ENCODE measurements at places on chromosomes 1 and 21.

DNA sequence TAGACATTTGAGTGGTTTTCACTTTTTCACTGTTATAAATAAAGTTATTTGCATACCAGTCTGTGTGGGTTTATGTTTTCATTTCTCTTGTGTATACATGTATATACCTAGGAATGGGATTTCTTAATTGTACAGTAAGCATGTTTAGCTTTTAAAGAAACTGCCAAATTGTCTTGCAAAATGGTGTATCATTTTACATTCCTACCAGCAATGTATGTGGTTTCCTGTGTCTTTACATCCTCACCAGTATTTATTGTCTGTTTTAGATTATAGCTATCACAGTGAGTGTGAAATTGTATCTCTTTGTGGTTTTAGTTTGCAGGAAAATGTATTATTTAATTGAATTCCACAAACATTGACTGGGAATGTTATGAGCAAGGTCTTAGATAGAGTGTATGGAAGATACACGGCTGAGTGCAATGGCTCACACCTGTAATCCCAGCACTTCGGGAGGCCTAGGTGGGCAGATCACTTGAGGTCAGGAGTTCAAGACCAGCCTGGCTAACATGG, 57.3 kb downstream of the MACF1 start:
- no peak for DNase-seq

DNA sequence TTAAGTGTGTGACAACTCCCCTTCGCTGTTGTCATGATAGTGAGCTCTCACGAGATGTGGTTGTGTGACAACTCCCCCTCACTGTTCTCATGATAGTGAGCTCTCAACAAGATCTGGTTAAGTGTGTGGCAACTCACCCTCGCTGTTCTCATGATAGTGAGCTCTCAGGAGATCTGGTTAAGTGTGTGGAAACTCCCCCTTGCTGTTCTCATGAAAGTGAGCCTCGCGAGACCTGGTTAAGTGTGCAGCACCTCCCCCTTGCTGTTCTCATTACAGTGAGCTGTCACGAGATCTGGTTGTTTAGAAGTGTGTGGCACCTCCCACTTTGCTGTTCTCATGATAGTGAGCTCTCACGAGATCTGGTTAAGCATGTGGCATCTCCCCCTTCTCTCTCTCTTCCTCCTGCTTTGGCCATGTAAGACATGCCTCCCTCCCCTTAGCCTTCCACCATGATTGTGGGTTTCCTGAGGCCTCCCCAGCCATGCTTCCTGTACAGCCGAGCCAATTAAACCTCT, 25.1 kb upstream of the LSS start:
- no peak for DNase-seq

DNA sequence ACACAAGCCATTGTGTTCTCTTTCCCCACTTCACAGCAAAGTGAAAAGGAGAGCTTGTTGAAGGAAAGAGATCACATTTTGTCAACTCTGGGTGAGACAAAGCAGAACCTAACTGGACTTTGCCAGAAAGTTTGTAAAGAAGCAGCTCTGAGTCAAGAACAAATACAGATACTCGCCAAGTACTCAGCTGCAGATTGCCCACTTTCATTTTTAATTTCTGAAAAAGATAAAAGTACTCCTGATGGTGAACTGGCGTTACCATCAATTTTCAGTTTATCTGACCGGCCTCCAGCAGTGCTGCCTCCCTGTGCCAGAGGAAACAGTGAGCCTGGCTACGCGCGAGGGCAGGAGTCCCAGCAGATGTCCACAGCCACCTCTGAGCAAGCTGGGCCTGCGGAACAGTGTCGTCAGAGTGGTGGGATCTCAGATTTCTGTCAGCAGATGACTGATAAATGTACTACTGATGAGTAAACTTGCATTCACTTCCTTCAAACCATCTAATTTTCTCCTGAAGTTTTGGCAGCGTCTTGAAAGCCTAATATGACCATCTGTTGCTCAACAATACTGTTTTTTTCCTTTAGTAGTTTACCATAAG, 43.7 kb downstream of the BACH1 start:
- no peak for DNase-seq

GRCh38 chr1:36328713-36329112, 5.3 kb upstream of the EVA1B start:
- no peak for DNase-seq

- no peak for DNase-seq
These were observed 184.9 kb downstream of the PLA2G4A start for GRCh38 chr1:187013582-187014200.

DNA sequence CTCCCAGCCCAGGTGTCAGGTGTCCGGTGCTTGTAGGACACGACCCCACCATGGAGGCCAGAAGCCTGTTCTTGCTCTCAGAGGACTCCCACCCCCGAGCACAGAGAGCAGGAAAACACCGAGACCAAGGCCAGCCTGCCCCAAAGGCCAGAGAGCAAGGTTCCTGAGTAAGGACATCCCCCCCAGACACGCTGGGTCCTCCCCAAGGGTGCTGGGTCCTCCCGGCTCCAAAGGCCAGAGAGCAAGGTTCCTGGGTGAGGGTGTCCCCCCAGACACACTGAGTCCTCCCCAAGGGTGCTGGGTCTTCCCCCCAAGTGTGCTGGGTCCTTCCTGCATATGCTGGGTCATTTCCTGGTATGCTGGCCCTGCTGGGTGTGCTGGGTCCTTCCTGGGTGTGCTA, 40.0 kb downstream of the MEGF6 start:
- no peak for DNase-seq

DNA sequence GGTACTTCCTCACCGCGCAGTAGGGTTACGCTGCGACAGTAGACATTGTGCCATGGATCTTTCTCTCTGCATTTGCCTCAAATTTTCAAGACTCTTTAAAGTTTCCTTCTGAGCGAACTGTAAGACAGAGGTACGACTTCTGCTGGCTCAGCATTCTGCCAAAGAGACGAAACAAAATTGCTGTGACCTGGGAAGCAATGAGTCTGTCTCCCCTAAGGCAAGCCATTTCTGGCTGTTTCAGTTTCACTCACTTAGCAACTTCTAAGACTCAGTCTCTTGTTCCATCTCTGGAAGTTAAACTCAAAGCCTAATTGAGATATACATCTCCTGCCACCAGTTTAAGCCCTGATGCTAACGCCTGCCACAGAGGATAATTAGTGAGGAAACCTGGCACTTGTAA, 510.9 kb upstream of the DAB1 start:
- DNase-seq = no peak

- DNase-seq = no peak
These were observed 24.0 kb downstream of the LRRC8D start for GRCh38 chr1:89844860-89845259.

DNA sequence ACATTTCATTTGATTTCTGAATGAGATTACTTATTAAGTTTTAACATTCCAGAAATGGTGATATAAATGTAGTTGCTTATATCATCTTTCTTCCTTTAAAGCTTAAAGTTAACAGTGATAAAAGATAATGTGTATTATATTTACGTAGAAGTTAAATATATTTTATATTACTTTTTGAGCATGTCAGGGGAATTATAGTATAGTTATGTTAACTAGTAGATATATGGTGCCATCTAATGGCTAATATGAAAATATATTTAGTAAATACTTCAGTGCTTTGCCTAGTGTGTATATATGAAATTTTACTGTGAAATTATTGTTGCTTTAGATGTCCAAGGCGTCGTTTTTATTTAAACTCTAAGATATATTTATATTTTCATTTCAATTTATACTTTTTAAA, 51.5 kb downstream of the SYT14 start:
- no peak for DNase-seq

GRCh38 chr1:81220614-81221071, 580.1 kb upstream of the ADGRL2 start:
- DNase-seq = no peak

GRCh38 chr1:54135436-54136120, 17.2 kb downstream of the CDCP2 start:
- no peak for DNase-seq

DNA sequence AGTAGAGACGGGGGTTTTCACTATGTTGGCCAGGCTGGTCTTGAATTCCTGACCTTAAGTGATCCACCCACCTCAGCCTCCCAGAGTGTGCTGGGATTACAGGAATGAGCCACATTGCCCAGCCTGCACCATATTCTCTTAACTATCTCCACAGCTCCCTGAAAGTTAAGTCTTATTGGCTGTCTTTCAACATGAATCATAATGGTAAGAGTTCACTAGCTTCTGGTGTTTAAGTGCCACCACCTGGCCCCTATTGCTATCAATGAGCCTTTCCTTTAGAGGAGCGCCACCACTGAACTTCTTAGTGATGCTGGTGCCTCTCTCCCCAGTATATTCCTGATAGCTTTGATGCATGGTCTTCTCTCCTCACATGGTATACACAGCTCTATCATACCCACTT, 15.7 kb downstream of the ZFYVE9 start:
- no peak for DNase-seq

DNA sequence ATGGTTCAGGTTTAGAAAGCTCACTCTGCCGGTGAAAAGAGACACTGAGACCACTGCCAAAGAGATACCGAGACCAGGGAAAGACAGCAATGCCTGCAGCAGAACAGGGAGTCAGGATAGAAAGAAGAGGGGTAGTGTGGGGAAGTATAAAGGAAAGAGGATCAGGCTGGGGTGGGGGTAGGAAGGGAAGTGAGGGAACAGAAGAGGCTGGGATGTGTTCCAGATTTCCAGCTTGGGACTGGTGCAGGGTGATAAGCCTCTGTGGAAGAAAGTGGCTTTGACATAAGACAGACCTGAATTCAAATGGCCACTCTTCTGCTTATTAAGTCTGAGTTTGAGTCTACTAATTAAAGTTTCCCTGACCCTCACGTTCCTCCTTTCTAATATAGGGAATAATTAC, 105.9 kb downstream of the PIK3R3 start:
- no peak for DNase-seq

GRCh38 chr1:97870589-97870988, 50.2 kb downstream of the DPYD start:
- no peak for DNase-seq

DNA sequence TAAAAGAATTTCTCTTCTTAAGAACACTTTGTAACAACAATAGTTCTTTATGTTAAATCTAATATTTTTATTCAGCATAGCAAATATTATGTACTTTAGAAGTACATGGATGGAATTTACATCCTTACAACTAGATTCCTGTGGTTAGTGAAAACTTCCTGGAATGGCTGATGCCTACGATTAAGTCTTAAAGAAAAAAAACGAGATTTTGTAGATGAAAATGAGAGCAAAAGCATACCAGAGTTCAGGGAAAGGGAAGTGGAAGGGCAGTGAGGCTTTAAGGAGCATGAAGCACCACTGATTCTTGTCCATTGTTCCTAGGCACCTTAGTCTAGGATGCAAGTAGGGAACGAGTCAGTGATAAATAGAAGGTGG, 26.7 kb downstream of the CFH start:
- no peak for DNase-seq

GRCh38 chr1:9181176-9181906, 52.4 kb upstream of the GPR157 start:
- DNase-seq = peak; percentile 54

DNA sequence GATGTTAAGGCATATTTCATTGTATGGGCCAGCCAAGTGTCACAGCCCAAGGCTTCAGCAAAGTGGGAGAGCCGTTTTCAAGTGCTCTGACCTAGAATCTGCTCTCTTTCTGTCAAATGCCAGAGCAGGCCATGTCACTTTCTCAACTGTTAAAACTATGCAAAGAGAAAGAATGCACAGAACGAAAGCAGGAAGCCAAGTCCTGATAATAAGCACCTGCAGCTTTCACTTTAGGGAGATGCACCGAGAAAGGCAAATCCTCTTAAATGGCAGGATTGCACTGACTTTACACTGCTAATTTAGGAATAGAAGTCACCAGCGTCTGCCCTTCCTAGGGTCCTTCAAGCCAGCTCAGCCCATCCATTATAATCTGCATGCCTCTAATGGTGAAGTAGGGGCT, 49.2 kb upstream of the NTPCR start:
- no peak for DNase-seq

GRCh38 chr1:69846267-69846666, 278.5 kb downstream of the LRRC7 start:
- no peak for DNase-seq

DNA sequence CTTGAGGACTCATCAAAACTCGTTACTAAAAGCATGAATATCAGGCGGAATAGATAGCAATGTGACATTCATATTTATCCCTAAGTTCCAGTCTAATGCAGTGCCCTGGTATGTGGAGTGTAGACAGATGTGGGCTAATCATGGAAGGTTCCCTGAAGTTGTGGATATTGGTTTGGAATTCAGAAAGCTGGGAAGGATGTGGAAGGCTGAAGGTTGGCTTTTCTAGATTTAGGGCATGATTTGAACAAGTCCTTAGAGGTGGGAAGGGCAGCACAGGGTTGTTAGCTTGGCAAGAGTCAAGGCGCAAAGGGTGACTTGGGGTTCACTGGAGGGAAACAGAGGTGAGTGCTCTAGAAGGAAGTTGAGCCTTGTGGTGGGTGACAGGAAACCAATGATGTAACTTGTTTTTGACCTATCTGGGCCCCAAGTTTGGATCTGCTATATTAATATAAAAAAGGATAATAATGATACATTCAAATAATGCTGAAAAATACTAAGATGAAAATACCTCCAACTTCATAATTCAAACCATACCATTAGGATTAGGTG, 21.9 kb downstream of the LGALS8 start:
- no peak for DNase-seq

DNA sequence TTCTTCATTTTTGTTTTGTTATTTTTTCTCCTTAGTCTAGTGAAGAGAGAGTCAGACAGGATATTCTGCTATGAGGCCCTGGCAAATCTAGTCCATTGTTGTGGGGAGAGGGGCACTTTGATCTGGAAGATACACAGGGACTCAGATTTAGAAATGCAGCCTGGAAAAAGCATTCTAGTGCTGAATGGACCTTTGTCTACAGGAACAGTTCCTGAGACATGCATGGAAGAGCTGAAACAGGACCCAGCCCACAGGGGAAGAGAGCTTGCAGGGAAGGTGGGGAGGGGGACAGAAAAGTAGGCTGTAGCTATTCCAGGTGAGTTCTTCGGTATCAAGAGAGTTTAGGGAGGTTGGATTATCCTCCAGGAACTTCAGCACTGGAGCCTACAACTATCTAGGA, 98.5 kb downstream of the AKT3 start:
- no peak for DNase-seq

- DNase-seq = no peak
These were observed 5.8 kb upstream of the ALDH4A1 start for GRCh38 chr1:18907917-18908845.

GRCh38 chr1:174258148-174258550, 98.8 kb downstream of the RABGAP1L start:
- DNase-seq = no peak

DNA sequence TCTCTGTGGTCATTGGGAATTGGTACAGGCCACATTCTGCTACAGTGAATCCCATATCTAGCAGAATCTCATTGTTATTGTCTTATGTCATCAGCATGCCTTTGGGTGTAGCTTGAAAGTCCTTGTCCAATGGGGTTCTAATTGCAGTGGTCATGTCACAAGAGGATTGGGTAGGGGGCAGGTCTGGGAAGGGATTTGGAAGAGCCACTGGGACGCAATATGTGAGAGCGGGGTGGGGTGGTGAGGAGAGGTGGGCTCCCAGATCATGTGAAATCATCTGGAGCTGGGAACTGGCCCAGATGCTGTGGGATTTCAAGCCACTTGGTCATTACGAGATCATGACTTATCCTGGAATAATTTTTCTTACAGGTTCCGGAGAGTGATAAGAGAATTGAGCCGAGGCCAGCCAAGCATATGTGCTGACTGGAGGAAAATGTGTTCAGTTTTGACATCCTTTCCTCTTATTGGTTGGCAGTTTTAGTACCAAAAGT, 16.3 kb downstream of the CNIH3 start:
- DNase-seq = no peak
